ENCODE measurements at places on chromosomes 2 and 18.

GRCh38 chr2:62661263-62661635, 44.3 kb upstream of the EHBP1 start:
- DNase-seq: no peak

DNA sequence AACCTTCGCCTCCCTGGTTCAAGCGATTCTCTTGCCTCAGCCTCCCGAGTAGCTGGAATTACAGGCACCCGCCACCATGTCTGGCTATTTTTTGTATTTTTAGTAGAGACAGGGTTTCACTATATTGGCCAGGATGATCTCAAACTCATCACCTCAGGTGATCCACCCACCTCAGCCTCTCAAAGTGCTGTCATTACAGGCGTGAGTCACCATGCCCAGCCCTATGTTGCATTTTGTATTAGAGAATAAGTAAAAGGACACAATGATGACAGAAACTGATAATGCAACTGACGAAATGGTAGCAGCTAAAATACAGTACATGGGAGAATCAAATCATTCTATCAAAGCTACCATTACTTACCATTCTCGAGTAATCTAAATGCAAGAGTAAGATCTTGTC, 276.7 kb downstream of the DSEL start:
- no peak for DNase-seq

GRCh38 chr2:39234754-39235153, 9.0 kb downstream of the CDKL4 start:
- no peak for DNase-seq

DNA sequence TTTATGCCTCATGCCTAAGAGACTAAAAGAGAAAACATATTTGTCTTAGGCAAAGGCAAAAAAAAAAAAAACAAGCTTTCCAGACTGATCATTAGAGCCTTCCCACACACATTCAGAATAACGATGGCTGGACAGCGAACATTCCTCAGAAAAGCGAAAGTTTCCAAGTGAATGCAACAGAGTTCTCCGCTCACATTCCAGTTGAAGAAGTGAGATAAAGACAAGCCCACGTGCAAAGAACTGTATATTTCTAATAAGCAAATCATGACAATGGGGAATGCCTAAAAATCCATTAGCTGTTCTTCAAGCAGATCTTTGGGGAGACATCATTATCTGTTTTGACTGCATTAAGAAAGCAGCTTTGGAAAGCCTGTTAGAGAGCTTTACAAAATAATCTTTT, 347.9 kb downstream of the METTL4 start:
- DNase-seq: no peak

DNA sequence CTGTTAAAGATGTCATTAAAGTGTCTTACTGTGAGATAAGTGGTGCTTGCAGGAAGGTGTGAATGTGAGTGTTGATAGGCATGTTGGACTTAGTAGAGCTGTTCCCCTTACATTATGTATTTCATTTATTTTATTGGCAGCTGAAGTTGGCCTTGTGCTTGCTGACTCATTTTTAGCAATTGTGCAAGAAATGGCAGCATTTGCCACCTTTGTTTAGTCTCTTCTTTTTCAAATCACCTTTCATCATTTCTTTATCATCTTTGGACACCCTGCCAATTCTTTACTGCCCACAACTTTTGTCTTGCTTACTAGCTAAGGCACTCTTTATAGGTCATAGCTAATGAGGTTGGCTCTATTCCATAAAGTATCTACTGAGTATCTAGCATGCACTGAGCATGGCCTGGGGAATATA, 130.3 kb upstream of the LYPD6 start:
- DNase-seq: no peak

GRCh38 chr2:96325884-96326255, 753 bp downstream of the ITPRIPL1 start:
- DNase-seq: peak; percentile 36

- no peak for DNase-seq
Measured at GRCh38 chr18:24514439-24514838, 54.0 kb downstream of the HRH4 start.

GRCh38 chr2:72778410-72778809, 47.4 kb downstream of the EXOC6B start:
- DNase-seq: no peak

DNA sequence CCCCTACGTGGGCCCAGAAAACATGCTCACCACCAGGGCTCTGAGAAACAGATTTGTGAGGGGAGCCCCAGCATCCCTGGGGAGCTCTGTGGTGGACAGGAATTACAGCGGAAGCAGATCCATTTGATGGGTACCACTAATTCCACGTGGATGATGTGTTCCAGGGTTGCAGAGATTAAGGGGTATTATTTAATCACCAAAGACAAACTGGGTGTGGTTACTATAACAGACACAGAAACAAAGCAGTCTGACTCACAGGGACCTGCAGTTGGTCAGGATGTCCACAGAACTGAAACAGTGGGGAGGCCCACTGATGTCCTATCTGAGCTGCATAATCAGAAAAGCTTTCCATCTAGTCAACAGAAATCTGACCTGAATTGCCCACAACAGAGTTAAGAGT, 65.8 kb downstream of the PSMG2 start:
- no peak for DNase-seq

DNA sequence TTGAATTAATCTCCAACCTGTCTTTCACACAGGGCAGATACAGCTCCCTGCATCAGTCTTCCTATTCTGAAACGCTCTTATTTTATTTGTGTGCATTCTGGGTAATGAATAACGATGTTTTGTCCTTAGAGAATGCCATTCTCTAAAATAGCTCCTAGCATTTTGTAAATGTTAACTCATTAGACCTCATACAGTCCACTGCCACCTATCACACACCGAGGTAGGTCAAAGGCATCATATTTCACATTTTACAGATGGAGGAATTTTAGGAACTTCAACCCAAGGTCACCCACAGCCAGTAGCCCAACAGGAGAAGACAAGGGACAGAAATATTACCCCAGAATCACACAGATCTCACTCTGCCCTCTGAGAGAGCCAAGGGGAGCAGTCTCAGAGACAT, 455.4 kb upstream of the GYPC start:
- no peak for DNase-seq

DNA sequence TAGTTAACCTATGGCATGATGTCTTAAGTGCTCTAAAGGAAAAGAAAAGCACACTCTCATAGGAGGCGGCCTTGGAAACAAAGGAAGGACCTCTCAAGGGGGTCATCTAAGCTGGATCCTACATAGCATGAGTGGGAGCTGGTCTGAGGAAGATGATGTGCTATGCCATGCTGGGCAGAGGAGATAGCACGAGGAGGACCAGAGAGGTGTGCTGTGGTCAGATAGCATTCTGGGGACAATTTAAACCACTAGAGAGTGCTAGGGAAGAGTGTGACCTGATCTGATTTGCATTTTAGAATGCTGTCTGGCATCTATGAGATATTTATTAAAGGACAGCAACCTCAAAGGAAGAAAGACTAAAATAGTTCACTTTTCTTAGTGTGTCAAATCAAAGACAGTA, 910.1 kb upstream of the CELF4 start:
- no peak for DNase-seq

GRCh38 chr2:19839438-19839837, 62.3 kb downstream of the TTC32 start:
- no peak for DNase-seq

GRCh38 chr2:205527801-205528200, 154.5 kb upstream of the NRP2 start:
- no peak for DNase-seq

DNA sequence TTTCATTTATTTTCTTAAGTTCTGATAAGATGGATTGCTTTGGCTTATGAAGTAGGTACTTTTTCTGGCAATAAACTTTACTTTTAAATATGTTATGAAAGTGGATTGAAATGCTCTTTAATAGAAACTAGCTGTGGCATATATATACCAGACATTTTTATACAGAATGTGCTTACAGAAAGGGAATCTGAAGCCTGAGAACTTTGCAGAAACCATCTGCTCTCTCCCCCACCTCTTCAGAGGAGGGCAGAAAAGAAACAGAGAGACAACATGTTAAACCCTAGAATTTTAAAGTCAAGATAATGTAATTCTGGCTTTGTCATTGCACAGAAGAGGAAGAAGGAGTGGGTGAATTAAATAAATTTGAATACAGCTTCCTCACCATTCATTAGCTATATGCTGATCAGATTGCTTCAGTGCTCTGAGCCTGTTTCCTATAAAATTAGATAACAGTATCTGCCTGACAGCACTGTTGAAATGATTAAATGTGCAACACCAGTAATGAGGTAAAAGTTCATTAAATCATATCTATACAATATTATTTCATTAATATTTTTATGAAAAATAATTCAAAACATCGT, 247.3 kb downstream of the CNTNAP5 start:
- no peak for DNase-seq

DNA sequence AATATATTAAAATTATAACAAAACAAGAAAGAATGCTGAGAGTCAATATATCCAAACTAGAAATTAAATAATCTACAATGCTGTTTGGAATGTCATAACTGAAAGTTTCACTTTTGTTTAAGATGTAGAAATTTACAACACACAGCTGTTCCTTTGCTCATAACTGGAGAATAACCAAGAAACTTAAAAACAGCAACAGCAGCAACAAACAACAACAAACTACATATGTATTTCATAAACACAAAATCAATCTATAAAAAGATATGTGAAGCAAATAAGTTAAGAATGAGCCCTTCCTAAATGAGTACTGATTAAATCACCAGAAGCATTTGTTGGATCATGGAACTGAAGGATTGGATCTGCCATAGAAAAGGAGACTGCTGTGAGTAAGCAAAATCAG, 456.5 kb upstream of the ZNF804A start:
- DNase-seq: no peak

- DNase-seq: no peak
Measured at GRCh38 chr2:201471732-201472393, 20.3 kb downstream of the STRADB start.

- DNase-seq: no peak
Measured at GRCh38 chr2:57890464-57890863, 156.1 kb upstream of the VRK2 start.

- no peak for DNase-seq
Measured at GRCh38 chr2:240956171-240956934, 42.1 kb upstream of the SNED1 start.

GRCh38 chr2:197873293-197873701, 68.9 kb downstream of the PLCL1 start:
- DNase-seq: no peak

- no peak for DNase-seq
Measured at GRCh38 chr2:28463893-28464292, 32.0 kb upstream of the PLB1 start.

DNA sequence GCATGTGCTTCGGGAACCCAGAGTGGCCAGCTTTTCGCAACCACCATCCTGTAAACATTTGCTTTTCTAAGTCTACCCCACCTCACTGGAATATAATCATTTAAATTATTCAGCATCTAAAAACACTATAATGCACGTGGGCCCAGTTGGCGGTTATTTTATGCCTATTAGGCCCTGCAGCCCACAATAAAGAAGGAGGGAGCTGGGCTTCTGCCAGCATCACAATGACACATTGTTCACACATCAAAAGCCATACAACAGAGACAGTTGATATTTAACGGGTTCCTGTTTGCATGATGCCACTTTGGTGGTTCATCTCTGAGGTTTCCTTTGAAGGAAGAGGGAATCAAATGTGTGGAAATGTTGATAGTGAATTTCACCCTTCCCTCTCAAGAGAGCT, 916.0 kb upstream of the CELF4 start:
- DNase-seq: no peak

GRCh38 chr2:171958475-171958874, 36.2 kb downstream of the HAT1 start:
- DNase-seq: no peak

- DNase-seq: no peak
Measured at GRCh38 chr2:66575625-66576310, 140.8 kb downstream of the MEIS1 start.

DNA sequence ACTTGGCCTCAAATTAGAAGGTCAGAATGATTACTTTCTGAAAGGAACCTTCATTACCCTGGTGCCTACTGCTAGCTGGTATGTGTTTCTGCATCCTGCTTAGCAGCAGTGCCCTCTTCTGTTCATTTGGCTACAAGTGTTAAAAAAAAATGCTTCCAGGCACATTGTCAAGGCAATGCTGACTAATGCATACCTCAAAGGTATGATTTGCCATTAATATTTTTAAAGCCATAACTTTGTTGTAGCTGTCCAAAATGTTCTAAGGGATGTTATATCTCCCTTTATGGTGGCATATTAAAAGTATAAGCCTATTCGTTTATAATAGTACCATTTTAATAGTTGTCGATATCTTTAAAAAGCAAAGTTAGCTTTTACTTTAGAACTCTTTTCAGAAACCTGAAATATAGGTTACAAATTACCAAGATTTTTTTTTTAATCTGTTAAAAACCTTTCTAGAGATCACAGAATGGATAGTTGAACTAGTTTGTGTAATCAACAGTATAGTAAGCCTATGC, 52.0 kb upstream of the FAM171B start:
- peak; percentile 56 for DNase-seq

- DNase-seq: no peak
Measured at GRCh38 chr18:51527826-51528225, 330.3 kb upstream of the MEX3C start.

DNA sequence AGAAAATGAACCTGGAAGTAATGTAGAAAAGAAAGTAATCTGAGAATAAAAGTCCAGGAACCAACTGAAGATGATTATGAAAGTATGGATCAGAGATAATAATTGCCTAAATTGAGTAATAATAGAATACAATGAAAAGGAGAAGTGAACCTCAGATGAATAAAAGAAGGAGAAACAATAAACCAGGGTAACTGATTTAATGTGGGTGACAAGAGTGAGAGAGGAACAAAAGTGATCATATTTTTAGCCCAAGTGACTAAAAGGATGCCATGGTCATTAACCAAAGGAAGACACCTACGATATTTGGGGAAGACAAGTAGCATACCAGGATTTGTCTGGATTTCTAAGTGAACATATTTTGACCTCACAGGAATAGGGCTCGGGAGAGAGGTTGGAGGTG, 600.6 kb downstream of the RNF144A start:
- DNase-seq: no peak

- DNase-seq: no peak
Measured at GRCh38 chr2:47509250-47509649, 106.3 kb downstream of the MSH2 start.

- no peak for DNase-seq
Measured at GRCh38 chr2:84486441-84487115, 27.5 kb upstream of the SUCLG1 start.

GRCh38 chr18:12741351-12741750, 38.5 kb downstream of the PSMG2 start:
- DNase-seq: no peak

DNA sequence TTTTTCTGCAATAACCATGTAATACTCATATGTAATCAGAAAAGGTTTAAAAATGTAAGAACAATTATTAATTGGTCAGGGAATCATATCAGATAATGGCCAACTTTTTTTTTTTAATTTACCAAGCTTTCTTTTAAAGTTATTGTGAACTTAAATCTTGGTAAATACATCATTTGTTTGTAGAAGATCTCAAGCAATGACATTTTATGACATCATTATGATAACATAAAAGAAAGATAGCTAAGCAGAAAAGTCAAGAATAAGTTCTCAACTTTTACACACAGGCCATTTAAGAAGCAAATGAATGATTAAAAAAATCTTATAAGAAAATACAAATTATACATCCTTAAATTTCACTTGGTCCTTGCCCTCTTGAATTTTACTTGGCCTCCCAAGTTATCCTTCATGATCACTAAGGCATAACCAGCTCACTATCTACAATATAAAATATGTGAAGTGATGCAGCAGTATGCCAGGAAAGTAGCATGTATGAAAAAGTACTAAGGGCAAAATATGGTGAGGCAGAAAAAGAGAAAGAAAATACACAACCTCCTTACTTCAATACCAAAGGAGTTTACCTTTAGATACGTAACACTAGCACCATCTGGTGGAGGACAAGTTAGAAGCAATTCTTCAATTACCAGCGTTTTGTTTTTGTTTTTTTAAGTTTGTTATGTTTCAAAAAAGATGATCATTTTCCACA, 116.6 kb downstream of the SRBD1 start:
- no peak for DNase-seq
